ENCODE measurements at places on chromosomes 5 and 9. TPM values are rescaled to one million over a fixed set of nuclear protein-coding genes. Genes with fewer than 3 reads are reported as not detected.

The CXCL14 gene
- total RNA-seq, result 52.5 TPM

The SPARC gene
- total RNA-seq, result 4,089 TPM

GRCh38 chr9:20692554-20692953 lies 8.5 kb downstream of the FOCAD start:
- no peak overlapping the region for H3K4me3 ChIP-seq
- peaks cover 10% of the 10 kb centered on the region for H3K4me1 ChIP-seq
- peak; percentile 40 for DNase-seq

DNA sequence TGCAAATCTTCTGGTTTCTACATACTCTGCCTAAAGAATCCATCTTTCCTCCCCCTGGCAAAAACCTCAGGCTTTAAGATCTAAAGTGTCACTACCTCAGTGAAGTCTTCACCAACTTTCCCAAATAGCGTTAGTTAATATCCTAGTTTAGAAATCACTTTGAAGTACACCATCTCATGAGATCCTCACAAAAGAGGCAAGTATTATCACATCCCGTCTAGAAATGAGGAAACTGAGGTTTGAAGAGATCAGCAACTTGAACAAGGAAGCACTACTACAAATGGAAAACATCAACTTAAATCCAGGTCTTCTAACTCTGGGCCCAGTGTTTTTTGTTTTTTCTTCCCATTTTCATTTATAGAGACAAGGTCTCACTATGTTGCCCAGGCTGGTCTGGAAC lies 4.6 kb downstream of the AP3B1 start:
- no peak overlapping the region for H3K27ac ChIP-seq
- H3K27me3 ChIP-seq, result no peaks in the 10 kb centered on the region
- no peak for DNase-seq
- H3K36me3 ChIP-seq, result no peaks in the 10 kb centered on the region

GRCh38 chr5:35860686-35861085 lies 4.0 kb downstream of the IL7R start:
- H3K27ac ChIP-seq, result no peak overlapping the region
- H3K36me3 ChIP-seq, result no peaks in the 10 kb centered on the region
- no peak overlapping the region for H3K4me3 ChIP-seq
- no peaks in the 10 kb centered on the region for H3K27me3 ChIP-seq
- no peak for DNase-seq

Measured in hepatocyte (in vitro differentiated cells).